A673 (cell line): ENCODE measurements at places on chromosomes 16 and 17. TPM values are rescaled to one million over a fixed set of nuclear protein-coding genes. Genes with fewer than 3 reads are reported as not detected.

GRCh38 chr17:65584604-65585521, 23.4 kb upstream of the AXIN2 start:
- DNase-seq: no peak

DNA sequence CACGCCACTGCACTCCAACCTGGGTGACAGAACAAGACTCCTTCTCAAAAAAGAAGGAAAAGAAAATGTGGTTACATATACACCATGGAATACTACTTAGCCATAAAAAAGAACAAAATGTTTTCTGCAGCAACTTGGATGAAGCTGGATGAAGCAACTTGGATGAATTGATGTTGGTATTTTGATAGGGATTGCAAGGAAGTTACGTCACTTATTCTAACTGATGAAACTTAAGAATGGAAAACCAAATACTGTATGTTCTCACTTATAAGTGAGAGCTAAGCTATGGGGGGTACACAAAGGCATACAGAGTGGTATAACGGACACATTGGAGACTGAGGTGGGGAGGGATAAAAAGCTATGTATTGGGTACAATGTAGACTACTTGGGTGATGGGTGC, 17.5 kb downstream of the PLA2G10 start:
- no peak for DNase-seq

- DNase-seq: peak; percentile 52
Measured at GRCh38 chr17:31373150-31374093, 18.1 kb upstream of the RAB11FIP4 start.

- DNase-seq: no peak
Measured at GRCh38 chr16:53605831-53606400, 97.7 kb downstream of the RPGRIP1L start.

GRCh38 chr16:89347807-89348206, 130.3 kb downstream of the ZNF778 start:
- no peak for DNase-seq

DNA sequence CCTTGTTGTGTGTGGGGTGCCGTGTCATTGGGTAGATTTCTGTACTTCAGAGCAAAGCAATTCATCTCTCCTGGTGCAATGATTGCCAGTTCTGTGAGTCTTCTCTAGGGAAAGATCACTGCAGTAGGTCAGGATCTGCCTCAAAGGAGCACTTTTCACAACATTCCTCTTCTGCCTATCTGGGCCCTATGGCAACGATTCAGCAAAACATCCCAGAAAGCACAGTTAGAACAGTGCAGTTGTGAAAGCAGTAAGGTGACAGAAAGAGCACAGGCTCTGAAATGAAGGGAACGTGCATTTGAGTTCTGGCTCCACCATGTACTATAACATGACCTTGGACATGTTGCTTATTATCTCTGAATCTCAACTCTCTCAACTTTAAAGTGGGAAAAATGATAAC, 178.5 kb upstream of the N4BP1 start:
- DNase-seq: no peak

GRCh38 chr17:74778960-74779359, 2.8 kb upstream of the NAT9 start:
- no peak for DNase-seq

Gene LRRC37A
- total RNA-seq: 3.0 and 3.4 TPM in 2 replicates

GRCh38 chr16:12794486-12795387, 8.9 kb downstream of the CPPED1 start:
- no peak for DNase-seq

DNA sequence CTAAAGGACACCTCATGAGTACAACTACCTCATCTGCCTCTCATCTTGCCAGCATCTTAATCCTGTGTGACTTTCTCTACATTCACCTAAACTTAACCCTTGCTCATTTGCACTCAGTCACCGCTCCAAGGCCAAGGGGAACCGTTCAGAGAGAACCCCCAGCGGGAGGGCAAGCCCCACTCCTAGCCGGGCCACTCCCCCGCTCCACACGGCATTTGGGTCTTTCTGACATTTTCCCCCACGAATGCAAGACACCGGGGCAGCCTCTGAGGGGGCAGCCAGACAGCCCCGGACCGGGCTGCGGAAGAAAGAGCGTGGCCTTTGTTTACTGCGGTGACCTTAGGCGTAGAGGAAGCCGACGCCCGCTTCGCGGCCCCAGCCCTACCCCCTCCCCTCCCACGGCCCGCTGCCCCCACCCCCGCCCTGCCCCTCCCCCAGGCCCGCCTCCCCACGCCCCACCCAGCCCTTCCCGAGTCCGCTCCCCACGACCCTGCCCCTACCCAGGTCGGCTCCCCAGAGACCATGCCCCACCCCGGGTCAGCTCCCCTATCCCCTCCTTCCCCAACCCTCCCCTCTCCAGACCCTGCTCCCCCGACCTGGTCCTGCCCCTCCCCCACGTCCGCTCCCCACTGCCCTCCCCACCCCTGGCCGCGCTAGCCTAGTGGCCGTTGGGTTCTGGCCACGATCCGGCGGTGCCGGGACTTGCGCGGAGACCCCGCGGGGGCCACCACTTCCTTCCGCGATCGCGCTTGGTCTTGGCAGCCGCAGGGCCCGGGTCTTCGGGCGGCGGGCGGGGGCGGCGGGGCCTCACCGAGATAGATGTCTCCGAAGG, 789 bp downstream of the CSNK1D start:
- DNase-seq: no peak

- DNase-seq: no peak
Measured at GRCh38 chr17:41315814-41316445, 420 bp upstream of the KRTAP17-1 start.

Gene OTOP2
- not detected in 2 replicates for total RNA-seq

DNA sequence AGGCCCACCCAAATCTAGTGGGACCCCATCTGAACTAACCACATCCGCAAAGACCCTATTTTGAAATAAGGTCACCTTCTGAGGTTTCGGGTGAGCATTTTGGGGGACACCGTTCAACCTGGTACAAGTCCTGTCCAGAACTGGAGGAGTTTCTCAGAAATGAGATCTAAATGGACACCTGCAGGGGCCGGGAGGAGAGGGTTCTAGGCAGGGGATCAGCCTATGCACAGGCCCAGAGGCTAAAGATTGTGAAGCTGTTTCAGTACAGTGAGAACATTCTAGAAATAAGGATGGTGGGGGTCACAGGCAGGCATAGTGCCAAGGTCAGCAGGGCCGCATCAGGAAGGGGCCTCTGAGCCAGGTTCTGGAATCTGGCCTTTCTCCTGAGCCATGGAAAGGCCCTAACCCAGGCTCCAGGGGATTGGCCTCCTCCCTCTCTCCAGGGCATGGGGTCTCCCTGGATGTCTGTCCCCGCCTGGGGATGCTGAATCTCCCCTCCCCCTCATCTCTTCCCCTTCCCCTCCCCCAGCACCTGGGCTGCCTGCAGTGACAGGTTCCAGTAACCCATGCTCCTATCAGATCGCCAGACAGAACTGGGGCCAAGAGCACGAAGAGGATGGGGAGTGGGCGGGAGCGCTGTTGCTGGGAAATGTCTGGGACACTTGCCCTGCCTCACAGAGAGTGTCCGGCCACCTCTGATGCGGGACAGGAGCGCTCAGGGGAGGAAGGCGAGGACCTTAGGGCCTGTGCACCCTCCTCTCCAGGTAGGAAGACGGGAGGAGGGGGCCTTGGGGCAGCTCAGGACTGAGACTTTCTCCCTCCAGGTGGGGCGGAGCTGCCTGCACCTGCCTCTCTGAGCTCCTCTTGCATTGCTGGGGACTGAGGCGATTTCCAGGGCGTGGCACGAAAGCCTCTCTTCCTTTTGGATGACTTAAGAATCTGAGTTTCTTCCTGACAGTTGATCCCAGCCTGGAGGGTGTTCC, 321.4 kb upstream of the TNRC6C start:
- DNase-seq: no peak

- peak; percentile 46 for DNase-seq
Measured at GRCh38 chr17:48262982-48263730, 155.6 kb downstream of the SNX11 start.

- DNase-seq: no peak
Measured at GRCh38 chr17:48725288-48726064, 2.5 kb downstream of the PRAC2 start.

DNA sequence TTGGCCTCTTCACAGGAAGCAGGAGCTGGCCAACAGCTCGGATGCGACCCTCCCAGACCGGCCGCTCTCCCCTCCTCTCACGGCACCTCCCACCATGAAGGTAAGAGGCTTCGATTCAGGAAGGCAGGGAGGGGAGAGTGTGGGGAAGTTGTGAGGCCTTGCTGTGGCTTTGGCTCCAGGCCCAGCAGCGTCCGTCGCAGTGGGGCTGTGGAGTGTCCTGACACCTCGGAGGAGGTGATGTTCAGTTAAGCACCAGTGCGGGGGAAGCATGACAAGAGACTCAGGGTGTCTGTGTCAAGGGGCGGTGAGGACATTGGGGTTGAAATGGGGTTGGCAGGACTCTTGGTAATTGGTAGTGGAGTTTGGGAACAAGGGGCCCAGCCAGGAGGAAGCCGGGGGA, 109.0 kb downstream of the RAP1GAP2 start:
- no peak for DNase-seq

DNA sequence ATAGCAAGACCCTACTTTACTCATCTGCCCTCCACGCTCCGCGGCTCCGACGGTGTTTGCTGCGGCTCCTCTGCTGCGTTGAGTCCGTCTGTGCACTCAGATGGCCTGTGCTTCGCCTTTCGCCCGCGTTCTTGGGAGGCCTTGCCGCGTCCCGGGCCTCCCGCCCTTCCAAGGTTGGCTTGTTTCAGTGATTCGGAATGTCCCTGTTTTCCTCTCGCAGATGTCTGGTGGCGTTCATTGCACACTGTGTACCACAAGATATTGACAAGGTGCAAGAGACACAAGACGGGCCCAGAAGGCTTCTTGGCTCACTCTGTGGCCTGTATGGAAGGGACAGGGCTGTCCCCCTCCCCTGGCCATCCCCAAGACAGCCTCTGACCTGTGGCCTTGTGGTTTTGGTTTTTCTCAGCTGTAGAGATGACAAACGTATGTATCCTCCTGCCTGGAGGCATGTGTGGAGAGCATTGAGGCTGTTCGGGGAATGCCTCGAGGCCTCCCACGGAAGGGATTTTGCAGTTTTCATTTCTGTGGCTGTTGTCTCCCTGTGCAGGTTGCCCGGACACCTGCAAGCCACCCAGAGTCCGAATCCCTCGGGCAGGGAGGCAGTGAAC, 15.4 kb downstream of the MGRN1 start:
- no peak for DNase-seq

Gene DNAH17
- total RNA-seq: 0.11 and 0.22 TPM in 2 replicates

GRCh38 chr16:48629016-48629415, 19.0 kb upstream of the N4BP1 start:
- no peak for DNase-seq

GRCh38 chr16:81513204-81514040, 68.8 kb downstream of the CMIP start:
- no peak for DNase-seq

DNA sequence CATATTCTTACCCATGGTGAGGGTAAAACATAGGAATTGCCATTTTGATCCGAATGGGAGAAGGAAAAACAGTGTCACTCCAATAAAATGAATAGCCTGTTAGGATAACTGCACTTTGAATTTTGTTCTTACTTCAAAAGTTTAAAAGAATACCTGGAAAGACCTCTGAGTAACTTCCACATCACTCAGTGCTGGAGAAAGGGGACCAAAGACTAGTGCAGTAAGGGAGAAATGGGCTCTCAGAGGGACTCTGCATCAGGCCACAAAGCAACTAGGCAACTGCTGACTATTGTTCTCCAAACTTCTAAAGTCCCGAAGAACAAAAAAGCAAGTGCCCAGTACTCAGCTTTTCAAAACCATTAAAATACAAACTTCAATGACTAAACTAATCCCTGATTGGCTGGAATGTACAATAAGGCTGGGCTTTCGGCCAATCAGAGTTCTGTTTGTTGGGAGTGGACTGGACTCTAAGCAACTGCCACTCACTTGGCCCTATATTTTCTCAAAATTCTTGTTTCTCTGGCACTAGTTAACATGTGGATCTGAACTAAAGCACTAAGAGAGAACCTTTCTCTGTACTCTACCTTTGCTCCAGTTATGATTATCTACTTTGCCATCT, 6.2 kb downstream of the DNAJC7 start:
- DNase-seq: peak; percentile 10

Gene GRIN2A
- 0.81 and 1.2 TPM in 2 replicates for total RNA-seq

- peak; percentile 38 for DNase-seq
Measured at GRCh38 chr17:67390646-67391361, 13.7 kb downstream of the PITPNC1 start.

DNA sequence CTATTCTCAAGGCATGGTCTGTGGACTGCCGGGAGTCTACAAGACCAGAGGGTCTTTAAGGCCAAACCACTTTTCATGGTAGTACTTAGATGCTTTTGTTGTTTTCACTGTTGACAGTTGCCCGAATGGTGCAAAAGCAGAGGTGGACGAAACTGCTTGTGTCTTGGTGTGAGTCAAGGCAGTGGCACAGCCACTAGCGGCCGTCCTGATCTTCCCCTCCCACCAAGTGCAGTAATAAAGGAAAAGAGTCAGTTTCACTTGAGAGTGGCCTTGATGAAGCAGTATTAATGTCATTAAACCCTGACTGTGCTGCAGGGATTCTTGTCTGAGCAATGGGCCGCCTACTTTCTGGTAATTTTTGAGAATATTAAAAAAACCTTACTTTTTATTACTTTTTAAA, 109.1 kb downstream of the PRKCA start:
- no peak for DNase-seq

Gene SP6
- 0.15 and 0.66 TPM in 2 replicates for total RNA-seq

Gene TP53TG3F
- total RNA-seq: not detected in 2 replicates

- DNase-seq: no peak
Measured at GRCh38 chr17:70702683-70703255, 533.4 kb downstream of the KCNJ2 start.

DNA sequence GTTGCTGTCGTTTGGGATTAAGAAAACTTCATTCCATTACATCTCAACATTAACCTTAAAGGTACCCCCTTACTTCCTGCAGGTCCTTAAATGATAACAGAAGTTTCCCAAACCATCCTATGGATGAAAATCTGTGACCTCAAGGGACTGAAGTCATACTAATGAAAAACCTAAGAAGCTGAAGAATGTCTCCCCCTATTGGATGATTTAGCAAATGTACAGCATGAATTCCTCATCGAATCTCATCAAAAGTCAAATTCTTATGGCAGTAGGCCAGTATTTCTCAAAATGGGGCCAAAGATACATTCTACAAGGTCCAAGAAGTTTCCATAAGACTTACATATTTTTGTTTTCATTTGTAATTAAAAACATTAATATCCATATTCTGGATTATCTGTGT, 13.5 kb downstream of the SCO1 start:
- DNase-seq: peak; percentile 67

- no peak for DNase-seq
Measured at GRCh38 chr17:39923836-39924690, 3.3 kb downstream of the ORMDL3 start.

DNA sequence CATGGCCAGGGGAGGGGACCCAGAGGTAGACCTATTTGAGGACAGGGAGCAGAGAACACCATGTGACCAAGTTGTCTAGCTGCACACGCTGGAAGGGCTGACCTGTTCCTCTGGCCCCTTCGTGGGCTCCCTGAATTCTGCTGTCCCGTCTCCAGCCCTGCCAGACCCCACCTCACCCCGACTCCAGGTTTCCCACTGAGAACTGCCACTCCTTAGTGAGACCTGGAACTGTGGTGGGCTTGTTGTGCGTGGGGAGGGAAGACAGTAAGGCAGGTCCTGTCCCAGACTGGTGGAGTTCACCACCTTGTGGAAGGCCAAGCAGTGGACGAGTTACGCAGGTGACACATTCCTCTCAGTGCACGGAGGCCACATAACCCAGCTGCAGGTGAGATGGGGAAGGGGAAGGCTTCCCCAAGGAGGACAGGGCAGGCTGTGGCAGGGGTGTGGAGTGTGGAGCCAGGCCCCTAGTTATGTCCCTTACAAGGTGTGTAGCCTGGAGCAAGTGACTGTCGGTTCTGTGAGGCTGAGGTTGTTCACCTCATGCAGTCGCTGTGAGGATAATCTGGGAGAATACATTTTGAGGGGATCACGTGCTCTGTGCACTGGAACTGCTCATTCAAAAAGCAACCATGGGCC, 54.7 kb downstream of the USP22 start:
- no peak for DNase-seq
